ENCODE measurements at places on chromosomes 13 and 19.

DNA sequence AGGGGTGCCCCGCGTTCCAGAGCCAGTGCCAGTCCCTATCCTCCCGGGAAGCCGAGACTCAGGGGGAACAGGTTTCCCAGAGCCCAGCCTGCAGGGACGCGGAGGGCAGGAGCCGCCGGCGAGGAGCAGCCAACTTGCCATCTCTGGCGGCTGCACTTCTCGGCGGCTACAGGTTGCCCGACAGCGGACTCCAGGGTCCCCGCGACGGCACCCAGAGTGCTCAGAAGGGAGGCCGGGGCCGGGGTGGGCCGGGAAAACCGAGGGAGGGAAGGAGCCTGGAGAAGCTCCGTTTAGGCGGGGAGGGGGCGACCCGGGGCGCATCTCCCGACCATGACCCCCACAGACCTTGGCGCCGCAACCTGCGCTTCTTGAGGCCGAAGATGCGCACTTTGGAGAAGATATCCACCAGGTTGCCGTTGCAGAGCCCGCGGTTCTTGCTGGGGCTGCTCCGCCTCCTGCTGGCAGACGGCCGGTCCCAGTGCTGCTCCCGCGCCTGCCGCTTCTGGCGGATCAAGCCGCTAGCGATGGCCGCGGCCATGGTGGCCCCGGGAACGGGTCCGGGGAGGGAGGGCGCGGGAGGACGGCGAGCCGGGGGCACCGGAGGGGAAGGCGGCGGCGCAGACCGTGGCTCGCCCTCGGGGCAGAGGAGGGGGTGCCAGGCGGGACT lies 463.8 kb downstream of the ITGBL1 start:
- DNase-seq = no peak

DNA sequence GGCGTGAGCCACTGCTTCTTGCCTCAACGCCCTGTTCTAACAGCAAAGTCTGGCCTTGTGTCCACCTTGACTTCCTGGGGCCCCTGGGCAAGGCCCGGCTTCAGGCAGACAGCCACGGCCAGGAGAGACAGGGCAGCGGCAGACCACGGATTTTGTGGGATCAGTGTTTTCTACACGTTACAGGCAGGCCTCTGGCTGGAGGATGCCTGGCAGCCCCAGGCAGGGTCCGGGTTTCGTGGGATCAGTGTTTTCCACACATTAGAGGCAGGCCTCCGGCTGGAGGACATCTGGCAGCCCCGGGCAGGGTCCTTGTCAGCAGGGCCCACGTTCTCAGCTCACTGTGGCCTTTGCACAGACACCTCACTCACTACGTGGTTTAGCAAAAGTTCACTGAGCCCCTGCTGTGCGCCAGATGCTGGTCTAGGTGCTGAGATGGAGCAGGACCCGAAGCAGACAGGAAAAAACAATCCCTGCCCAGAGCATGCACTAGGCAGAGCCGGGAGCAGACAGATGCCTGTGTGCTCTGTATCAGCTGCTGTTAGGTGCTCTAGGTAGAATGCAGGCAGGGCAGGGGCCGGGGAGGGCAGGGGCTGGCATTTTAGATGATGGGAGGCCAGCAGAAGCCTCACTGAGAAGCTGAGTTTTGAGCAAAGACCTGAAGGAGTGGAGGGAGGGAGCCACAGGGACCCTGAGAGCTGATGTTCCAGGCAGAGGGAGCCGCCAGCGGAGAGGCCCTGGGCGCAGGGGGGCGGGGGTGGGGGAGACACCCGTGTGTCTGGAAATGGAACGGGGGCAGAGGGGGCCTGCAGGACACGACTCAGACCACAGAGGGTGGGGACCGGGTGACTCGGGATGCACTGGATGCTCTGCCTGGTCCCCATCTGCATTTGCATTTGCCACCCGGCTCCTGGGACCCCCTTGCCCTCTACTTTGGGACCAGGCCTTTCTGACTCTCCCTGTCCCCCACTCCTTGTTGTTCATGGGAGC lies 25.0 kb upstream of the NCCRP1 start:
- DNase-seq = no peak

- no peak for DNase-seq
These were observed 13.9 kb downstream of the TTYH1 start for GRCh38 chr19:54429176-54429495.

DNA sequence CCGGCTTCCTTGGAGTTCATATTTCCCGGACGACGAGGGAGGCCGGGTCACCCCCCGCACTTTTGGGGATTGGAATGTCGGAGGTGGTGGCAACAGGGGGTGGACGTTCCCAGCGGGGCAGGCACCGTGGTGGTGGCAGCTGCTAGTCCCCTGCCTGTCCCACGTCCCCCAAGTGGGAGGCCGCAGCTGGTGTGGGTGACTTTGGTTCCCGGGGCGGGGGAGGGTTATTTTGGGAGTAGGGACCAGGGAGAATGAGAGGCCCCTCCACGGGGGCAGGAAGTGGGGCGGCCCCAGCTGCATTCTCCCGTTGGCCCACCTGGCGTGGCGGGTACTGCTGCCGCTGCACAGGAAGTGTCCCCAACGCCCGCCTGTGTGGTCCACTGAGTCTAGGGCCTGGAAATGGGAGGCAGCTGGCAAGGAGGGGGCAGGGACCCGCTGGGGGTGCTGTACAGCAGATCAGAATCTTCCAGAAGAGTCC lies 11.1 kb upstream of the PLIN3 start:
- peak; percentile 29 for DNase-seq

DNA sequence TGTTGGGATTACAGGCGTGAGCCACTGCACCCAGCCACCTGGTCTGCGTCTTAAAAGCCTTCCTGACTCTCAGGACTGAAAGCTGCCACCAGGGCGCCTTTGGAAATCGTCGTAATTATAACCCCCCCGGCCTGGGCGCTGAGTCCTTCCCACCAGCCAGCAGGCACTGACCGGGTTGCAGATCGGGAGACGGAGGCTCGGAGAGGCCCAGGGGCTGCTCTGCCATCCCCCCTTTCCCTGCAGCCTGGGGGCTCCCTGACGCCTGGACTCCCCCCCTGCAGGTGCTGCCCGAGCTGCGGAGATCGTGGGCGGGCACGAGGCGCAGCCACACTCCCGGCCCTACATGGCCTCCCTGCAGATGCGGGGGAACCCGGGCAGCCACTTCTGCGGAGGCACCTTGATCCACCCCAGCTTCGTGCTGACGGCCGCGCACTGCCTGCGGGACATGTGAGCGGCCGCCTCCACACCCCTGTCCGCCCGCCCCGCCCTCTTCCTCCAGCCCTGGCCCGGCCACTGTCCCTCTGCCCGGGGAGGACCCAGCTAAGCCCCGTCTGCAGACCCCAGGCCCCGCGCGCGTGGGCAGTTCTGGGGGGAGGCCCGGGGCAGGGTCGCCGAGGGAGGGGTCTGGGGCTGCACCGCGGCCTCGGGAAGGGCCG lies 2.5 kb downstream of the PRTN3 start:
- no peak for DNase-seq
